CD4-positive, alpha-beta T cell treated with Interleukin-1 beta for 1 hour (primary cell): ENCODE measurements at places on chromosomes 13 and 19.

GRCh38 chr13:107993239-107993949 lies 221.9 kb downstream of the LIG4 start:
- no peak for DNase-seq

- DNase-seq, result no peak
Observed at GRCh38 chr19:58584498-58585441, 11.6 kb upstream of the MZF1 start.

GRCh38 chr13:51327961-51328360 lies 11.5 kb upstream of the SERPINE3 start:
- no peak for DNase-seq

DNA sequence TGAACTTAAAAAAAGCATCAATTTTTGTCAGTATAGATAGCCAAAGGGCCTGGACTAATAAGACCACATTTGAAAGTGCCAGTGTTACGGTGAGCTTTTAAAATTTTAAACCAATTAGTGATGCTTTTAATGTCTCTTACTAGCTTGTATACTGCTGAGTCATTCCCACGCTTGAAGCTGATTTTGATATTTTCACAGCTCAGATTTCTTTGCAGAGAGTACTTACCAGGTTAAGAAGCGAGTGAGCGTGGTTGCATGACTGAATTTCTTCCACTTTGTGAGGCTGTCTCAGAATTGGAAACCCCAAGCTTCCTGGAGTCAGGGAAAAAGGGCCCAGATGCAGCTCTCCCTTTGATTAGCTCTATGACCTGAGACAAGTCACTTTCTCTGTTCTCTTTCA lies 74.5 kb upstream of the NBEA start:
- no peak for DNase-seq

- DNase-seq, result no peak
Observed at GRCh38 chr13:28129911-28130693, 8.2 kb upstream of the PAN3 start.

DNA sequence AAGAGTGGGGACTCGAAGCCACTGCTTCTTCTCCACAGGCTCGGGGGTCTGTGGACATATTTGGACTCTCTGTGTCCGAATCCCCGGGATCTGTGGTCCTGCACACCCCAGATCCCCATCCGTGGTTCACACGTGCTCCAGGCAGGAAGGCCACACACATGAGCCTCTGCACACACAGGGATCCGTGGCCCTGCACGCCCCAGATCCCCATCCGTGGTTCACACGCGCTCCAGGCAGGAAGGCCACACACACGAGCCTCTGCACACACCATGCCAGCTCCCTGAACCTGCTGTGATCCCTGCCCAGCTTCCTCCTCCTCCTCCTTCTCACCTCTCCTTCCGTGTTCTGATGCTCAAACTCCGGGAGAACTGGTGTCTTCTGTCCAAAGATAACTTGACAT lies 3.1 kb downstream of the TEX29 start:
- DNase-seq, result no peak

DNA sequence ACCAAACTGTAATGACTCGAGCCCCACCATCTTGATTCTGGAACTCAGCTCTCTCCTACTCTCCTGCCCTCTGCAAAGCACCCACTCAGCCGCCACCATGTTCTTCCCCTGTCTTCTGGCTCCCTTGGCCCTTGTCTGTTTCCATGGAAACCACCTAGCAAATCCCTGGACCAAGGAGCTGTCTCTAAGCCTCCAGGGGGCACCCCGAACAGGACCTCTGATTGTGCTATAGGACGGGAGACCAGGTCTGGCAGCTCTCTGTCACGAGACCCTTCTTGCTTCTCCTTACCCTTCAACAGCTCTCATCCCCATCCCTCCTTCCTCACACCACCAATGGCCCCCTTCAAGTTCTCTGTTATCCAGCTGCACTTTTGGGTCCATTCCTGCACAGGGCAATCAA lies 277.7 kb upstream of the ZNF507 start:
- no peak for DNase-seq

DNA sequence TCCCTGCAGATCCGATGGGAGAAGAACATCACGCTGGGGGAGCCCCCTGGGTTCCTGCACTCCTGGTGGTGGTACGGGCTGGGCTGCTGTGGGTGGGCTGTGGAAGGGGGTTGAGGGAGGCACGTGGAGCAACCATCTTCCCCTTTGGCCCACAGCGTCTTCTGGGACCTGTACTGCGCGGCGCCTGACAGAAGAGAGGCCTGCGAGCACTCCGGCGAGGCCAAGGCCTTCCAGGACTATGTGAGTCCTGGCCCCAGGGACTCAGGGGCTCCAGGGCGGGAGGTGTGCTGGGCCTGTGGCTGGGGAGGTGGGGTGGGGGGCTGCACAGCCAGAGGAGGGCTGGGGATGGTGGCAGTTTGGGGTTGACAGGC lies 8.5 kb downstream of the SSBP4 start:
- no peak for DNase-seq

DNA sequence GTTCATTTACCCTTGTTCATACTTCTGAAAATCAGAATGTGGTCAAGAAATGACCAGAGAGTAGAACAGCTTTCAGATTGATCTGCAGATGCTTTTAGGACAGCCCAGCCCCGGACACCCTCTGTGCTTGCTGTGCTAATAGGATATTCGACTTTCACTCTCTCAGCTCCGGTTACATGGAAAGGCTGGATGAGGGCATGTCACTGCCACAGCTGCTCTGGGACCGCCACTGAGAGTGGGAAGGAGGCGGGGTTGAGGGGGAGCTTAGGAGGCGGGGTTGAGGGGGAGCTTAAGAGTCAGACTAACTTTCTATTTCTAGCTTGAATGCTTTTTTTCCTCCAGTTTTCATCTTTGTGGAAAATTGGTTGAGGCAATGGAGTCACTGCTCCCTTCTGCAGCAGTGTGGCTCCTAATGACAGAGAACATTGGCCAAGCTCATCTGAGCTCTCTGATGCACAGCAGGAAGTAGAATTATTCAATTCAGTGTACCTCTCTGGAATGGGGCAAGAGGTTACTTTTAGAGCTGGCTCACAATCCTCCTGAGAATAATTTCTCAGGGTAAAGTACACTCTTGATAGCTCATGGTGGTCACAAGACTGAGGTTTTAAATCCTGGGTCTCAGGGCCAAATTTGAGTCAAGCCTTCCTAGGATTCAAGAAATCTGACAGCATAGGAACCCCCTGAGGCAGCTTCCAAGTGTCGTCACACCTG lies 74.6 kb upstream of the NPAS1 start:
- DNase-seq, result no peak

DNA sequence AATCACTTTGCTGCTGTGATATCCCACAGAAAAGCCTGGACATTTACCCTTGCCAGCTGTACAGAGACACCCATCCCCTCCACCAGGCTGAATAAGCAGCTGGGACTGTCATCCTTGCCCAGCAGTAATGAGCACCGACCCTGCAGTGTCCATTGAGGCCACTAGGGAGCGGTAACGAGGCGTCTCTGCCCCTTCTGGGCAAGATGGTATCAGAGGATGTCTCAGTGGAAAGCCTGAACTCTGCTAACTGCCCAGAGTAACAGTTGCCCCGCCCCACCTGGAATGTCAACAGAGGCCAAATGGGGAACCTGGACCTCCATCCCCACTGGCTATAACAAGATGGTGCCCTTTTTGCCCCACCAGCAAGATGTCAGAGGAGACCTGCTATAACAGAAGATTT lies 22.8 kb upstream of the CEACAM20 start:
- peak; percentile 4 for DNase-seq

DNA sequence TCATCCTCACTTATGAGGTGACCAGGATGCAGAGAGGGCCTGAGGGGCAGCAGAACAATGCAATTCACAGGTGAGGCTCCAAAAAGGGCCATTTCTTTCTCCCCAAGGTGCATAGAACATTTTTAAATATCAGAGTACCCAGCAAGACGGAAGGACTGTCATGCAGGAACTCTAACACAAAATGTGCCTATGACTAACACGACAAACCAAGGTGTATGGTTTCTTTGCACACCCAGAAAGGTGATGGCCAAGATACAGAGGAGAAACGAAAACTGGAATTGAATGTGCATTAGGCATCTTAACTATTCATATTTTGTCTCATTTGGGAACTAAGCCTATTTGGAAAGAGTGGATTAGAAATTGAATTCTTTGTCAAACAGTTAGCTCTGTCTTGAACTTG lies 29.9 kb downstream of the SHISA2 start:
- DNase-seq, result no peak

DNA sequence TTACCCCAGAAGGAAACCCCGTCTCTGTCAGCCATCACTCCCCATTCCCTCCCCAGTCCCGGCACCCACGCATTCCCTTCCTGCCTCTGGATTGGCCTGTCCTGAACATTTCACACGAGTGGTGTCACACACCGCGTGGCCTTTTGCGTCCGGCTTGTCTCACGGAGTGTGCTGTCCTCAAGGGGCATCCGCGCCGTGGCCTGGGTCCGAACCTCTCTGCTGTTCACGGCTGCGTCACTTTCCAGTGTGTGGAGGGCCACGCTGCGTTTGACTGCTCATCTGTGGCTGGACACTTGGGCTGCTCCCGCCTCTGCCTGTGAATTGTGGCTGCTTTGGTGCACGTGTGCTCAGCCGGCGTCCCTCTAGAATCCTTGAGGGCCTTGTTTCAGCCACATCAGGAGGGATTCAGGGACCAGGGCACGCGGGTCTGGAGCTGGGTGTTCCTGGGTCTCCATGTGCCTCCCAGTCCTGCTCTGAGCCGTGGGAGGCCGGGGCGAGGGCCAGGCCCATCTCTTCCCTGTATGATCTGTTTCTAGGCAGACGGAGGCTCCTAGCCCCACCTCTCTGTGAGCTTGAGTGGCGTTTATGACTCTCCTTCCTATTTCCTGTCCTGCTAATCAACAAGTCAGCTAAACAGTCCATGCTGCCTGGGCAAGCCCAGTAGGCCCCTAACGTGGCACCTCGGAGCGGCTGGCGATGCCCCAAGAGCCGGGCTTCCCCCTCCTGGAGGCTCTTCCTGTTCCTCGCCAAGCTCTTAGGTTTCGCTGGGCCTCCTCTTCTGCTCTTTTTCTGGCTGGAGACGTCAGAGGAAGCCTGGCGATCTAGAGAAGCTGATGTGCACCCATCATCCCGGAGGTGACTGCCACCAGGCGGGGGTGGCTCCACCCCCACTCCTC lies 8.1 kb downstream of the STK11 start:
- DNase-seq, result peak; percentile 82

GRCh38 chr13:102401265-102401664 lies 583 bp downstream of the FGF14 start:
- no peak for DNase-seq

GRCh38 chr19:11370744-11371143 lies 3.7 kb upstream of the SWSAP1 start:
- DNase-seq, result no peak

DNA sequence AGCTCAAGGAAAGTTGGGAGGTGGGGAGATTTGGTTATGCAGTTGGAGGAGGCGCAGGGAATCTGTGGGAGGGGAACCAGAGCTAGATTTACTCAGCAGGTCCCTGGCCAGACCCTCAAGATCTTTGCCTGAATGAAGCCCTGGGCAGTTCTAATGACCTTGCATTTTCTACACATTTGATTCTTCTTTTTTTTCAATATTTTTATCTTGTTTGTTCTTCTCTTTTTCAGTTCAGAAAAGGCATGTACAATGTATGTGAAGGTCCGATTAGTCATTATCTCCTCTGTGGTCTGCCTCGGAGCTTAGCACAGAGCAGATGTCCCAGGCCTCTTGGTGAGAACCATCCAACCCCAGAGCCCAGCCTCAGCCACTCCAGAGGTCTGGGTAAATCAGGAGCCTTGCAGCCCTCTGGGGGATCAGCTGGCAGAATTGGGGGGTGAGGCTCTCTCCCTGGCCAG lies 24.2 kb downstream of the SERP2 start:
- no peak for DNase-seq

- no peak for DNase-seq
Observed at GRCh38 chr13:50842251-50842989, 1.1 kb downstream of the DLEU7 start.

DNA sequence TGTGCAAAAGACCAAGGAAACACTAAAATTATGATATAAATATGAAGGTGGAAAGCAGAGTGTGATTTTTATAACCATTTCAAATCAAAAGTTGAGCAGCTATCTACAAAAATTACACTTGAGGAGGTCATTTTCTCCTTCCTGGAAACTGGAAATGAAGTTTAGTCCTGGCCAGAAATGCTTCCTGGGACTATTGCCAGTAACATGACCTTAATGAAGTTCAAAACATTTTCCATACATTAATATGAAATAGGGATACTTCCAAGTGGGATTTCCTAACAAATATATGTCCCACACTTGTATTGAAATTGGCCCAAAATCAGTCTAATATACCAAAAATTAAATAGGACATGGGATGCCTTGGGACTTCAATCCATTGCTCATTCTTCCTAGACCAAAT lies 1556.8 kb upstream of the MIR17HG start:
- DNase-seq, result no peak

- DNase-seq, result no peak
Observed at GRCh38 chr13:48429886-48430285, 17.0 kb upstream of the LPAR6 start.

GRCh38 chr19:6070207-6070681 lies 40.1 kb downstream of the RFX2 start:
- no peak for DNase-seq

GRCh38 chr19:2888731-2889224 lies 11.9 kb upstream of the ZNF57 start:
- DNase-seq, result peak; percentile 86

DNA sequence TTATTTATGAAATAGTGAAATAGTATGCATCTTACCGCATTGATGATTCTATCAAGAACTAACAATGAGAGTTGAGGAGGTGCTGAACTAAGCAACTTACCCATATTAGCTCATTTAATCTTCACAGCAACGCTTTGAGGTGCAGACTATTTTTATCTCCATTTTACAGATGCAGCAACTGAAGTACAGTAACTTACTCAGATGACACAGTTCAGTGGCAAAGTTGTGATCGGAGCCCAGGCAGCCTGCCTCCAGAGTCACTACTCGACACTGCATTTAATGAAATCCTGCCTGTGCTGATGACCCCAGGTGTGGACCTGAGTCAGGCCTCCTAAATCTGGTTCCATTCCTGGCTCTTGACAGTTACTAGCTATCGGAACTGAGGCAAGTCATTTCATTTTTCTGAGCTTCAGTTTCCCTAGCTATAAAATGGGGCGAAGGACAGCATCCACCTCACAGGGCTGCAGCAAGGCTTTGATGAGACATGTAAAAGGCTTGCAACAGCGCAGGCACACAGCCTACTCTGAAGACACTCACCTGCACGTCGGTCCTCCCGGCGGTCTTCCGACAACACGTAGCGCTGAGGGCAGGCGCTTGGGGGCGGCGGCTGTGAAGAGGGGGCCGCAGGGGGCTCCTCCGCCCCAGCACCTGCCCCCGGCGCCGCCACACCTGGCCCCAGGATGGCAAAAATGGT lies 1.5 kb downstream of the MYPOP start:
- no peak for DNase-seq

DNA sequence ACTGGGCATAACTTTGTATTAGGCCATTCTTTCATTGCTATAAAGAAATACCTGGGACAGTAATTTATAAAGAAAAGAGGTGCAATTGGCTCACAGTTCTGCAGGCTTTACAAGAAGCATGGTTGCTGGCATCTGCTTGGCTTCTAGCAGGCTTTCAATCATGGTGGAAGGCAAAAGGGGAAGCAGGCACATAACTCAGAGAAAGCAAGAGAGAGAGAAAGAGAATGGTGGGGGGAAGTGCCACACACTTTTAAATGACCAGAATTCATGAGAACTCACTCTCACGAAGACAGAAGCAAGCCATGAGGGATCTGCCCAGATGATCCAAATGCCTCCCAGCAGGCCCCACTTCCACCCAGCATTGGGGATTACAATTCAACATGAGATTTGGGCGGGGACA lies 179.7 kb downstream of the SPRY2 start:
- DNase-seq, result no peak
